ENCODE measurements at places on chromosomes 1 and 21. TPM values are rescaled to one million over a fixed set of nuclear protein-coding genes. Genes with fewer than 3 reads are reported as not detected.
A peak's percentile ranks its signal among the peaks of the same experiment; 100 is the strongest.

DNA sequence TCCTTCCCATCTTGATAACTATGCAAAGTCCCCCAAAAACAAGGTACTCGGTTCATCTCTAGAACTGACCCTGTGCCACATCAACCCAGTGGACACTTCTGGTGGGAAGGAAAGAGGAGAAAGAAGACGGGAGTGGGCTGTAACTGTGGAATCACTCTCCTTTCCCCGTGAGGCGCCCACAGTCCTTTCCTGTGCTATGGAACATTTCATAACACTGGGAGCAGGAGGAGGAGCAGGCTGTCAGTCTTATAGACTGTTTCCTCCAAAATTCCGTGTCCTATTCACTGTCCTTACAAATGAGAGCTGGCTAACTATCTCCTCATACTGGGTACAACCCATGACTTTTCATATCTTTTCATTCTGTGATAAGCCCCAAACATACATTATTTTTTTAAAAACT, 40.7 kb downstream of the PLEKHA6 start:
- DNase-seq: no peak

- DNase-seq: peak; percentile 62
These were observed at the start of gene COL18A1 for GRCh38 chr21:45404730-45405270. Gene COL18A1, plus strand, starts transcription at chr21:45405165. Its CDS starts 66 bp downstream, at chr21:45405231.

GRCh38 chr1:170583186-170583585, 51.2 kb downstream of the GORAB start:
- DNase-seq: no peak

- no peak for DNase-seq
These were observed 64.6 kb downstream of the RHBG start for GRCh38 chr1:156433602-156434001.

Gene AADACL3
- polyA plus RNA-seq: not detected

- DNase-seq: peak; percentile 34
These were observed 31.1 kb downstream of the CNST start for GRCh38 chr1:246597340-246597739.

GRCh38 chr1:19678493-19678892, 13.8 kb downstream of the HTR6 start:
- DNase-seq: no peak

Gene NBPF4
- not detected for polyA plus RNA-seq

Gene WDR77
- 35.6 TPM for polyA plus RNA-seq

Gene DENND4B
- polyA plus RNA-seq: 39.7 TPM

Measured in hindlimb muscle (tissue), 1 donor.